Pancreas (tissue), 10 donors: ENCODE measurements at places on chromosomes 6 and 20. TPM values are rescaled to one million over a fixed set of nuclear protein-coding genes. Genes with fewer than 3 reads are reported as not detected.

GRCh38 chr6:22681761-22682160, 112.4 kb downstream of the HDGFL1 start:
- no peaks in the 10 kb centered on the region for H3K36me3 ChIP-seq
- no peaks in the 10 kb centered on the region for H3K4me1 ChIP-seq
- no peak overlapping the region for H3K27ac ChIP-seq
- DNase-seq = no peak
- H3K27me3 ChIP-seq = no peaks in the 10 kb centered on the region
- no peak overlapping the region for H3K4me3 ChIP-seq

GRCh38 chr20:51064137-51064536, 41.2 kb upstream of the KCNG1 start:
- no peaks in the 10 kb centered on the region for H3K27me3 ChIP-seq

DNA sequence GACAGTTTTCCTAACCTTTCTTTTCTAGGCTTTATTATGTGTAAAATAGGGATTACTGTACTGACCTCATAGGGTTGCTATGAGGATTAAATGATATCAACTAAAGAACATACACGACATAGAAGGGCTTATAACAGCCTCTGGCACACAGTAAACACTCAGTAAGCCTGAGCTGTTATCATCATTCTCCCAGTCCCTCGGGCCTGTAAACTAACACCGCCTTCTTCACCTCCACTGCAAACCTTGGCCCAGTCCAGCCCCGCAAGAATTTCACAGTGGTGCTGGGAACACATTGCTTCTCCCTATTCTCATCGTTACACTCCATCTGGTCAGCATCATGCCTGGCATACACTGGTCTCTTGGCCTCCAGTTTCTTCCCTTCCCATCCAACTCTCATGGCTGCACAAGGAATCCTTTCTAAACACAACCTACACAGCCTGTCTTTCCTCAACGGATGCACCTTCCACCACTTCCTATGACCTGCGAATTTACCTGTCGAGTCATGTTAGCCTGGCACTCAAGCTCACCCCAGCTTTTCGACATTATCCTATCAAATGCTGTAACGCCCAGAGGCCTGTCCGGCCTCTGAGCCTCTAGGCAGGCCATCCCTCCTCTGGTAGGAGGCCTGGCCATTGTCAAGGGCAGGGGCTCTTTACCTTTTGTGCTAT, 92.1 kb downstream of the FYN start:
- no peaks in the 10 kb centered on the region for H3K36me3 ChIP-seq
- no peak overlapping the region for H3K27ac ChIP-seq
- H3K27me3 ChIP-seq = no peaks in the 10 kb centered on the region

GRCh38 chr6:13026557-13026956, 301.8 kb downstream of the TBC1D7 start:
- no peaks in the 10 kb centered on the region for H3K36me3 ChIP-seq
- peaks cover 5% of the 10 kb centered on the region for H3K4me1 ChIP-seq
- H3K27ac ChIP-seq = no peak overlapping the region
- no peaks in the 10 kb centered on the region for H3K27me3 ChIP-seq
- DNase-seq = no peak

Gene POPDC3
- not detected for total RNA-seq

Gene DLK2
- 0.37 TPM for total RNA-seq
